ENCODE measurements at places on chromosomes 7 and 10.
A peak's percentile ranks its signal among the peaks of the same experiment; 100 is the strongest.

GRCh38 chr7:123624527-123625183 is 23.0 kb downstream of the ASB15 start:
- peak; percentile 15 for DNase-seq

DNA sequence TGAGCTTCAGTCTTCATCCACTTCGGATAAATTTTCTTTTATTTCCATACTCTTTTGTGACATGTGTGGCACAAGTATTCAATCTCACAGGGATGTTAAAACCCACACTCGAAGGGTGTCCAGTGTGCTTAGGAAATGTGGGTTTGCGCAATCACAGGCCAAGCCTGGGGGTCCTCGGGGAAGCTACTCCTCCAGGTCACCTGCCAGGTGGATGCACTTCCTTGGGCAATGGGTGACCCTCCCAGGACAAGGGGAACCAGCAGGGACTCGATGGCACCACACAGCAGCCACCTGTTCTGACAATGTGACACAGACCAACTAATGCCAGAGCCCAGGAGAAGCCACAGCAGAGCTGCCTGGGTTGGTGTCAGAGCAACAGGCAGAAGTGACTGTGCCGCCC is 39.0 kb downstream of the PARP12 start:
- DNase-seq: no peak

DNA sequence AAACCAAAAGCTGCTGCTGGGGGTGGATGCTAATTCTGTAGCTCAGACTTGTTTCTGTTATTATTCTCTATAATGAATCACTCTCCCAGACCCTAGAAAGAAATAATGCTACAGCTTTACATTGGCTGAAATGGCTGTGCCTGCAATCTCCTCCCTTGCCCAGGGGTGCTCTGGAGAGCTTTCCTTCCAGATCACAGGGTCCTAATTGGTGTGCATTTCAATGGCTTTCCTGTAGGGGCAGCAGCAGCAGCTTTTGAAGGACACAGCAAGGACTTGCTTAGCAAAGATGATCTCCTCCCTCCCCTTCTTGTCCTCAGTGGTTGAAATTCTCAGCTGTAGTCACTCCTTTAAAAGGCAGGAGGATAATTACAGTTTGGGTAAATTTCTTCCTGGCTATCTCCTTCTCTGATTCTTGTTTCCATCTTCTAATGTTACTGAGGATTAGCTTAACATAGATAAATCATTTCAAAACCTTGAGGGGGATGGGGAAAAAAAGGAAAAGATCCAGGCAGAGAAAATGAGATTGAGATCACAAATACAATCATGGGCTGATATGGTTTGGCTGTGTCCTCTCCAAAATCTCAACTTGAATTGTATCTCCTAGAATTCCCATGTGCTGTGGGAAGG is 120.2 kb upstream of the CTTNBP2 start:
- DNase-seq: no peak

DNA sequence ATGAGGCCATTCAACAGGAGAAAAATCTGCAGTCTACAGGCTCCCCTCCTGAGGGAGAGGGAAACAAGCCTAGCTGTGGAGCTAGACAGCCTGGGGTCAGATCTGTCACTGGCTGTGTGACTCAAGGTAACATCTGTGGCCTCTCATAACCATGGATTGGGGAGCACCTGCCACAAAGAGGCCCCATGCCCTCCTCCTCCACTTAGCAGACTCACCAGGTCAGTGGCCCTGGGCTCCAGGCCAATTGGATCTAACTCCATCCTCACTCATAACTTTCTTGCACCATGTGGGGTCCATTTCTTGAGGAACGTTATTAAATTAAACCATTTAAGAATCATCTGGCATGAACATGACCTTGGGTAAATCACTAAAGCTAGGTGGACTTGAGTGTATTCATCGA is 1.8 kb downstream of the GDF10 start:
- no peak for DNase-seq

DNA sequence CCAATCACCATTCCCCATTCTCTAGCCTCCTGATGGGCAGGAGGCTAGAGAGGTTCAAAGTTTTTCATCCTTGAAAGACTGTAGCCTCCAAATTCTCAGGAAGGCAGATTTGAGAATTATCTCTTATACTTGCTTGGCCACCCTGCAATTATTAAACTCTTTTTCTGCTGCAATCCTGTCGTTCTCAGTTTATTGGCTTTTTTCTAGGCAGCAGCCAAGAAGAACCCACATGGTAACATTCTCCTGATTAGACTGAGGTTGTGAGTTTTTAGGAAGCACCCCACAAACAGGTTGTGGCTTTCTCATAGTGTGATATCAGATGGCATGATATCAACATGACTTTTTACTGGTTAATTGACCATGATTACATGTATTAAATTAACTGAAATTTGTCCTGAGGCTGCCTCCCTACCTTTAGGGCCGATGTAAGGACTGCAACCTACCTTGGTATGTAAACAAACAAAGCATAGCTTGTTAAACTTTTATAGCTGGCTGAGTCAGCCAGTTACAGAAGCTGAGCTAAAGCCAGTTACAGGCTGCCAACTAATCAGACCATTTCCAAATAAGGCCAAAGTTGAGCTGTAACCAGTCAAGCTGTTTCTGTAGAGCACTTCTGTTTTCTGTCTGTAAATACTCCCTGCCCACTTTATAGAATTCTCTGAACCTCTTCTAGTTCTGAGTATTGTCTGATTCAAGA is 3.2 kb upstream of the ZNF248 start:
- DNase-seq: no peak

DNA sequence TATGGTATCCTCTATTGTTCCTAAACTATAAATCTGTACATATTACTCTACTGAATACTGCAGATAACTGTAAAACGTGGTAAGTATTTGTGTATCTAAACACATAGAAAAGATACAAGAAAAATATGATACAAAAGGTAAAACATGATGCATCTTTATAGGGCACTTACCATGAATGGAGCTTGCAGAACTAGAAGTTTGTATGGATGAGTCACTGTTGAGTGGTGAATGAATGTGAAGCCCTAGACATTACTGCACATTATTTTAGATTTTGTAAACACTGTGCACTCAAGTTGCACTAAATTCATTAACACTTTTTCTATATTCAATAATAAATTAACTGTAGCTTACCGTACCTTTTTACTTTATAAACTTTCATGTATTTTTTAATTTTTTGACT is 357.5 kb downstream of the ZWINT start:
- no peak for DNase-seq

DNA sequence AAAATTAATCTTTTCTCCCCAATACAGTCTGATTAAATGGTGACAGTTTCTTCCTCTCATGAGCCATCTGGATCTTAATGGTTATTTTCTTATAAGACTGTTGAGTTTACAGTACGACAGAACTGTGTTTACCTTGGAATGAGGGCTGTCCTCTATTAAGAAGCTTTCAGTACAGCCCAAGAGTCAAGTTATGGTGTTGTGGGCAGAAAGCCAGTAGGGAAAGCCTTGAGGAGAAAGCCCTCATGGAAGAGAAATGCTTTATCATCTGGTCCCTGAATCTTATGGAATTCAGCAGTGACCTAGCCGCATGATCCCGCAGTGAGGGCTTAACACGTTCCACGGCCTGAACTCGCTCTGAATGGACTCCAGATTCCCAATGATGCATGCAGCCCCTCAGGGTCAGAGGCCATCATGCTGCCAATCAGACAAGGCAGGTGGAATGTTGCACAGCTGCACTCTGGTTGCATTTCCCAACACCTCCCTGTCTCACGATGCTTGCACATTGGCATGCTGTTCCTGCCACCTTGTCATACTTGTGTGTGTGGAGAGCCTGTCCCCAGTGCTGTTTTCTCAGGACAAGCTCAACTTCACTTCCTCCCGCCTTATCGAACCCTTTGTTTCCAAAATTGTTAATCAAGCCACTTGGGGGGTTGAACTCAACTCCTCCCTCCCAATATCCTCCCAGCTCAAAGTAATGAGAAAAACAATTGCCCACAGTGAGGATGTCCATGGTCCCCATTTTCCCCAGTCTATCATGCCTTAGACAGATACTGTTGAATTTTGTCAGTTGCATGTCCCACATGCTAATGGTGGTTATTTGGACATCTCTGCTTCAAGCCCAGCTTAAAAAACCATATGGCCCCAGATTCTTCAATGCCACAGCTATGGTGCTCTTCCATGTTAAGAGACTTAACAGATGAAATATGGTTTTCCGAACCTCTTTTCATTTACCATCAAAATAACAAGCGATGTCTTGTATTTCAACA is 211.1 kb upstream of the TCF7L2 start:
- DNase-seq: no peak

GRCh38 chr10:63437116-63437949 is 28.4 kb downstream of the JMJD1C start:
- no peak for DNase-seq

DNA sequence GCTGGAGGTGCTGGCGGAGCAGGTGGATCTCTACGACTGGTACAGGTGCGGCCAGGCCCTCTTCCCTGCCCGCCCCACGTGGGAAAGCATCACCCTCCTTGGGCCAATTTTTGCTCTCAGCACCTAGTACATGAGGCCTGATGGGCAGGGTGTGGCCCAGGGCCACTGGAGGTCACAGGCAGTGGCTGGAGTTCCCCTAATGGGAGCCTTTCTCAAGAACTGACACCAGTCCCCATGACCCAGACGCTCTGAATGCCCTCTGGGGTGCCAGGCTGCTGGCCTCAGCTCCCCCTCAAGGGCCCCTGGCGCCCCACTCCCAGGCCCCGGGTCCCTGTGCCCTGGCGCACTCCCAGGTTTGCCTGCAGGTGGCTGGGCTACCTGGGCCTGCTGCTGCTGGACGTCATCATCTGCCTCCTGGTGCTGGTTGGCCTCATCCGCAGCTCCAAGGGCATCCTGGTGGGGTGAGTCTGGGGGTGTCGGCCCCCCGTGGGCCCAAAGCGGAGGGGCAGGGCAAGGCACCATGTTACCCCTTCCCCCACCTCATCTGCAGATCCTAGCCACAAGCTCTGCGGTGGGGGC is 15.9 kb downstream of the TTYH3 start:
- no peak for DNase-seq

DNA sequence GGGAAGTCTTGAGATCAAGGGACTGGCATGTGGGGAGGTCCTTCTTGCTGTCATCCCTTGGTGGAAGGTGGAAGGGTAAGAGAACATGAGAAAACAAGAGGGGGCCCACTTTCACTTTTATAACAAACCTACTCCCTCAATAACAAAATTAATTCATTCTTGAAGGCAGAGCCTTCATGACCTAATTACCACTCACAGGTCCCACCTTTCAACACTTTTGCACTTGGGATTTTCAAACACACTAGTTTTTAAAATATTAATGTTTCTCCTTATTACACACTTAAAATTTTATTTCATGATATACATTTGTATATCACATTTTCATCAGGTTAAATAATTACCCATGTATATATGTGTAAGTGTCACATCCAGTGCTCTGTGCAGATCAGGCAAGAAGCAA is 2.0 kb downstream of the ST7 start:
- no peak for DNase-seq

DNA sequence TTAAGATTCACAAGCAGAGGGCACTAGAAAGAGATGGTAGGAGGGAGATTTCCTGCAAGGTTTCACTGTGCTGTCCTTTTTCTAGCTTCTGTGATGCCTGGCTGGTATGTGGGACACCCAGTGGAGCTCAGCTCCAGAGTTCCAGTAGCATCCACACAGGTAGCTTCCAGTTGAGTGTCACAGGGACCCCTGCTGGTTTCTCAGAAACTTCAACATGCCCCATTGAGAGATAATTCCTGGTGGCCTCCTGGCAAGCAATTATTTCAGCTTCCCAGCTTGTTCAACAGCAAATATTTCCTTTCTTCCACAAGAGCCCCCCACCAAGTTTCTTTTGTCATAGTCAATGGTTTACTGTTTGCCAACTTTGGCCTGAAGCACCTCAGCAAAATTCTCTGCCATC is 858.7 kb downstream of the REEP3 start:
- DNase-seq: no peak

DNA sequence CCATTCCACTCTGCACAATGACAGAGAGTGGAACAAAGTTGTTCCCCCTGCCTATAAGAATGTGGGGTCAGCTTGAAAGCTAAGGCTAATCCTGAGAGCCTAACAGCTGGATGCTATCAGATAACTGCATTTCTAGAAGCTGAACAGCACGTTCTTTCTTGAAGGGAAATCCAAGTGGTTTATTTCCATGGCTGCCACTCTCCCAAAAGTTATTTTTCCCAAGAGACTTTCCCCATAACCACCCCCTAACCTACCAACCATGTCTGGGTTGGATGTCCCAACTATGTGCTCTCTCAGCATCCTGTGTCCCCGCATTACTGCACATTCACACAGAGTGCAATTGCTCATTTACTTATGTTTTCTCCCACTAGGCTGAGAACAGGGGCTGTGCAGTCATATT is 140.7 kb upstream of the ANKRD1 start:
- DNase-seq: no peak

DNA sequence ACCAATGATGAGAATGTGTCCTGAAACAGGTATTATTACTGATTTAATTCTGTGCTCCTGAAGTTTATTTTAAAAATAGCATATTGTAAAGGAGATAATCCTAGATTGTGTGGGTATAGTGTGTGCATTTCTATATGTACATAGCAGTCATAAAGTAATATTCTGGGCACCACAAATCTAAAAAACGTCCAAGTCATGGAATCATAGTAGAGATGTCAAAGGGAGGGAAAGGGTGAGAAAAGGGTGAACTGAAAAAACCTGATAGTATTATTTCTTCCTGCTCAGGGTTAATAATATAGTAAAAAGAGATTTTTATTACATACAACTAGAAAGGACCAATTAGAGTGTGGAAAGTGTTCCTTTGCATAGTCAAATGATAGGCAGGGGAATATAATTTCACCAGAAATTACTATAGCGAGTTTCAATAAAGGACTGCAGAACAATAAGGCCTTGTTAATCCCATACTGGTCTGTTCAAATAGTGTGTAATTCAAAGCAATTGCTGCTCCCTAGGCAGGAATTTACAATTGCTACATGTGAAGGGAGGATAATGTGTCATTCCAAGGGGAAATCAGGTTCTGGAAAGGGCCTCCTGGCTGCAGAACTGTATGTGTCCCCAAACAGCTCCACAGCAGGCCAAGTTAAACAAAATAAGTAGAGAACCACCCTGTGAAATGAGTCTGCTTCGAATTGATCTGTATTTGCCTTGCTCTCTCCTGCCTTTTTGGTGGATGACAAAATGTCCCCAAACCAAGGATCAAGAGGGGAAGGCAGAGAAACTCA is 42.5 kb upstream of the KMT2E start:
- no peak for DNase-seq

- no peak for DNase-seq
Measured at GRCh38 chr10:118339111-118339510, 3.0 kb downstream of the FAM204A start.

DNA sequence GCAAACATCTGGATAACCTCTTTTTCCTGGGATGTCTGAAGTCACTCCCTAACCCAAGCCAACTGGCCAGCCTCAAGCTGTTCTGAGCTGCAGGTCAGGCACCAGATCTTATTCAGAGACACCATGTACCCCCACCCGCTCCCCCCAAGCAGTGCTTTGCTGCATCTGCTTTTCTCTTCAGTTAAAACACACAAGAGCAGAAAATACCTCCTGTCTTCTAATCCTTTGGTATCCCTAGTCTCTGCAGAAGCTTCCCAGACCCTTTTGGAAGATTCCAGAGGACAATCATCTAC is 3.0 kb downstream of the ZNF488 start:
- no peak for DNase-seq

- DNase-seq: no peak
Measured at GRCh38 chr10:10772411-10772810, 245.3 kb upstream of the CELF2 start.

Measured in activated T-helper 1 cell treated with Interleukin-2 at 50 U/mL for 16 hours (primary cell).